Naive thymus-derived CD8-positive, alpha-beta T cell (primary cell): ENCODE measurements at places on chromosomes 4 and X.

- no peak for DNase-seq
Observed at GRCh38 chr4:42083816-42084215, 68.6 kb downstream of the BEND4 start.

- DNase-seq = no peak
Observed at GRCh38 chrX:154072192-154072591, 25.3 kb downstream of the MECP2 start.

DNA sequence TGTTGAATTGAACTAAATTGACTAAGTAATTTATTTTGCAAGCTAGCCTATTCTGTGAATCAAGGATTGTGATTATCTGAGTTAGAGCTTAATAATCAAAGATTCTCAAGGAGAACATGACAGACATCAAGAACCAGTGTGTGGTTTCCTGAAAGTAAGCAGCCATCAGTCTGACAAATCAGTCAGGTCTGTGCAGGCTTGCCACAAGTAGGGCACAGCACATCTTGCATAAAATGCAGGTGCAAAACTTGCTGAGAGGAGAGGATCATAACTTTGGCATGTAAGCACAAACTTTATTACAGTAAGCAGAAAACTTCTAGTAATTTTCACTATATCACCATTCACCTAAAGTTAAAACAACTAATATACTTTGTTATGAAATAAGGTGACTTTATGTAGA, 22.5 kb downstream of the FAM241A start:
- DNase-seq = peak; percentile 55

DNA sequence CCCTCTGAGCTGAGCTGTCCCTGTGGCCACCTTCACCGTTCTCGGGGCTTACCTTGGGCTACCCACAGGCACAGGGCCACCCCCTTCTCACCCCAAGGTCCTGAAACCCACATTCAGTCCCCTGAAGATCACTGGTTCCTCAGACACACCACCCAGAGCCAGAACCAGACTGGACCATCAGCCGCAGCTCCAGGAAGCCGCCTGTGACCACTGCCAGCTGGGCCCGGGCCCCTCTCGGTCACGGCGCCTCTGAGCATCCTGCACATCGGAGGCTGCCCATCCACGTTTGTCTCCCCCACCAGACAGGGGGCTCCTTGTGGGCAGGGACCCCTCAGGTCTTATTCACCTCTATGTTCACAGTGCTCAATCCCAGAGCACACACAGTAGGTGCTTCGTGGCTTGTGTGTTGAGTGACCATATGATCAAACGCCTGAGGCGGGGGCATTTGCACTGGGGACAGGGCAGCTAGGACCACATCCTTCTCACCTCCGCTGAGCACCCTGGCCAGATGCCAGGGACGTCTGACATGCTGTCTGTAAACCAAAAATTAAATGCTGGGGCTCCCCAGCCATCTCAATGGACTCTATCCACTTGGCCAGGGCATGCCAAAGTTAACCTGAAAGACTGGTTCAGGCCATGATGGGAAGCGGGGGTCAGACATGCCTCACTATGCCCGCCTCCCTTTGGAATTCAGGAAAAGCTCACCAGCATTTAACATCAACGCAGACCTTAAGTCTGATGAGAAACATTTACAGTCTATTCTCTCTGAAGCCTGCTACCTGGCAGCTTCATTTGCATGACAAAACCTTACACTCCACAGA, 109.4 kb upstream of the AFAP1 start:
- DNase-seq = no peak

DNA sequence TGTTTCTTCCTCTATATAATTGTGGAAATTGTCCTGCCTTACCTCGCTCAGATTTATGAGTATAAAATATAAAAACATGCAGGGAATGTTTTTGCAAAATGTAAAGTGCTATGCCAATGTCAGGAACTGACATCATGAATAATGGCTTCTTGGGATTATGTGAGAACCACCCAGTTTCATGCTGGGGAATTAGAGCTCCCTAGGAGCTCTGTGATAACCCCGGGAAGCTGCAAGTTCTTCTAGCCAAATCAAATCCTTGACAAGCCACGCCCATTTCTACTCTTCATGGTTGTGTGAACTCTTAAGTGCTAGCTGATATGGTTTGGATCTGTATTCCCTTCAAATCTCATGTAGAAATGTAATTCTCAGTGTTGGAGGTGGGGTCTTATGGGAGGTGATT, 85.9 kb upstream of the PAK3 start:
- DNase-seq = no peak

- DNase-seq = no peak
Observed at GRCh38 chr4:177265729-177266128, 43.9 kb upstream of the NEIL3 start.

- DNase-seq = no peak
Observed at GRCh38 chrX:66918511-66918910, 279.6 kb upstream of the EDA2R start.

DNA sequence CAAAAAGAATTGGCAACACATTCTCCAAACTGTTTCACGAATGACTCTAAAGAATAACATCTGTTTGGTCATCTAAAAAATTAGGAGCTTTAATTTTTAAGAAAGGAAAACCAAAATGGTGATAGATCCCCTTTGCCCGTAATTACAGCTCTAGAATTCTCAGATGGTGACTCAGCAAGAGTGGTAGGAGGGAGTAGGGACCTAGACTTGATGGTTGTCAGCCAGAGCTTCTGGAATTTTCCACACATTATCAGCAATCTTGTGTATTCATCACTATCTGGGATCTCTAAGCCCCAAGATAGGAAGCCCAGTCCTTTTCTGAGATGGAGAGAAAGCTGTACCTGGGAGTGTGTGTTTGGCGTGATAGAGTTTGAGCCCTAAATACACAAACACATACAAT, 103.9 kb upstream of the RAB40AL start:
- DNase-seq = no peak

GRCh38 chr4:156439576-156440200, 486.0 kb upstream of the CTSO start:
- DNase-seq = no peak

- DNase-seq = no peak
Observed at GRCh38 chr4:189001283-189001970, 862.2 kb downstream of the TRIML1 start.

GRCh38 chr4:3201718-3202702, 46.9 kb upstream of the MSANTD1 start:
- peak; percentile 65 for DNase-seq

DNA sequence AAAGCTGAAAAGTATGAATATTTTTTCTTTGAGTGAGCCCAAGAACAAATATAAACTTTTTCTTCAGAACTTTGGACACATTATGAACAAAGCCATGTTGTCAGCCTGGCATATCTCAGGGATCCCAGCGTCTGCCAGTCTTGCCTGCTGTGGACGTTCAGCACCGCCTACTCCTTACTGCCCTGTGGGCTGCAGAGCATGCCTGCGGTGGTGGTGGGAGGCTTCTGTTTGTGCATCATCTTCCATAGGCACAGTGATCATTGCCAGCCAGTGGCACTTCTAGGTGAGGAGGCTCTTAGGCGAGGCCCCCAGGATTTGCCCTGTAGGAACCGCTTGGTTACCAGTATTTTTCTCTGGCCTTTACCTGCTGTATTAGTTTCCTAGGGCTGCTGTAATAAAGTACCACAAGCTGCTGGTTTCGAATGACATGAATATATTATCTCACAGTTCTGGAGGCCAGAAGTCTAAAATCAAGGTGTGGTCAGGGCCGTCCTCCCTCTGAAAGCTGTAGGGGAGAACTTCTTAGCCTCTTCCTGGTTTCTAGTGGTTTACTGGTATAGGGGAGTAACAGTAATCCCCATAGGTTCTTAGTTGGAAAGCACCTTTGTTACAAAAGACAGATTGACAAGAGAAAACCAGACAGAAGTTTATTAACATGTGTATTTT, 15.4 kb downstream of the ANXA3 start:
- no peak for DNase-seq

DNA sequence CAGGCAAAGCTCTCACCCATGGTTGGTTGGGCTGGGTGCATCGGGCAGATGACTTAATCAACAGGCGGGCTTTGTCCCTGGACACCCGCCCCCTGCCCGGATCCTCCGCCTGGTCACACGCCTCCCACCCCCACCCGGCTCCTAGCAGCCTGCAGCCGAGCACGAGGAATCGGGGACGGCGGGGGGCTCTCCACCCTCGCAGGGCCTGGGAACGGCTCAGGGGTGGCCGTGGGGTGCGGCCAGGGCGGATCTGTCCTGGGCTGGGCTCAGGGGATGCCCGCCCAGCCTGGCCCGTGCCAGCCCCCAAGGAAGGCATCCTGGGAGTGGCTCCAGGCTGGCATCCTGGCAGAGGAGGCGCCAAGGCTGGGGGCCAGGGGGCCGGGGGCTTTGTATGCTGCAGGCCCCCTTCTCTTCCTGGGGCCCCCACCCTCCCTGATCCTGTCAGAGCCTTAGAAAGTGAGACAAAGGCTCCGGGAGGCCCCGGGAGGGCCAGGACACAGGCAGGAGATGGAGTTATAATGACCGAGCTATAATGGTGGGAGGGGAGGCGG, 32.5 kb upstream of the FGFR3 start:
- no peak for DNase-seq

DNA sequence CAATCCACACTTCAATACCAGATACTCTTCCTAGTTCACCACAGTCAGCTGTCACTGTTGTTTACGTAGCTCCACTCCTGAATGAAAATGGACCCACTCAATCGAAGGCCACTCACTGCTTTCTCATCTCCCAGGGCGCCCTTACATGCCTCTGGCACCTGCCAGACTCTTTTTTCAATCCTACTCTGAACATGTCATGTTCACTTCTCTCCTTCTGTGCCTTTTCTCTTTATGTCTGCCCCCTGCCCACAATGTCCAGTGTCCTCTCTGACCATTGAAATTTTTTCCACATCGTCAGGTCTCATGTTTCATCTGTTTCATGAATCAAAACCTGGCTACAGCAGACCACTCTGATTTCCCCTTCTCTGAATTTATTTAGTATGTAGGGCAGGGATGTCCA, 1.3 kb upstream of the MGAT4D start:
- no peak for DNase-seq

- no peak for DNase-seq
Observed at GRCh38 chr4:124044867-124045266, 648.3 kb downstream of the SPRY1 start.

- no peak for DNase-seq
Observed at GRCh38 chr4:147160908-147161513, 215.3 kb upstream of the TTC29 start.

GRCh38 chrX:109049416-109049815, 313.1 kb upstream of the IRS4 start:
- no peak for DNase-seq

DNA sequence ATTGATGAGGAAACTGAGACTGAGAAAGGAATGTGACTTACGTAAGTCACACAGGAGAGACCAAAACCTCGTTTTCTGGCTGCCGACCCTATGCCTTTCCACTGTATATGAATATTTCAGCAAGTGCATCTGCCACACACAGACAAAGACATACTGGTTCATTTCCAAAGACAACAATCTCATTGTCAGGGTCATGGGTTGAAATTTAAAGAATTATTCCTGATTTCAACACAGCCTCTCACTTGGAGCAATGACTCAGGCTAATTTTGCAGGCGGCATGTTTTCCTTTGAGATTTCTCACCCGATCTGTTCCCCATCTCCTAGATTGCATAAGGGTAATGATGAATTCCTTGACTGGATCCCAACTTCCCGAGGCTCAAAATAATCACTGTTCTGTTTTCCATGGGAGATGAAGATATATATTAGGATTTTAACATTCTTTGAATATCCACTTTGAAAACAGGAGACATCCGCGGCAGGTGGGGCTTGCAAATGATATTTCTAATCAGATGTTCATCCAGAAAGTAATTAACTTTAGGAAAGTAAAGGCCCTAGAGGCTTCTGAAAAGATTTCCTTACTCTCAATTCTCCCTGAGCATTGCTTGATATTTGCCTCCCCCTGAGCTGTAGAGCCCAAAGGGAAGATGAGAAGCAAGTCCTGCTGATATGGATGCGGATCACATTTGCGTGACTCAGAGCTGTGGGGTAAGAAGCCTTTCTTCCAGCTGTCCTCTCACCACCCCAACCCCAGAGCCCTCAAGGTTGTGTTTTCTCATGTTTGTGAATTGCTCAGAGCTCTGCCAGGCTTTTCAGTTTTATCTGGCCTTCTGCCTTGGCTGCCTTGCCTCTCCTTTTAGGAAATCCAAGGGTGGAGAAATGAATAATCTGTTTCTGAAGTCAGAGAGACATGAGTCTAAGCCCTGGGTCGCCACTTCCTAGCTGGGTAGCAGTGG, 361.1 kb upstream of the BOD1L1 start:
- no peak for DNase-seq

DNA sequence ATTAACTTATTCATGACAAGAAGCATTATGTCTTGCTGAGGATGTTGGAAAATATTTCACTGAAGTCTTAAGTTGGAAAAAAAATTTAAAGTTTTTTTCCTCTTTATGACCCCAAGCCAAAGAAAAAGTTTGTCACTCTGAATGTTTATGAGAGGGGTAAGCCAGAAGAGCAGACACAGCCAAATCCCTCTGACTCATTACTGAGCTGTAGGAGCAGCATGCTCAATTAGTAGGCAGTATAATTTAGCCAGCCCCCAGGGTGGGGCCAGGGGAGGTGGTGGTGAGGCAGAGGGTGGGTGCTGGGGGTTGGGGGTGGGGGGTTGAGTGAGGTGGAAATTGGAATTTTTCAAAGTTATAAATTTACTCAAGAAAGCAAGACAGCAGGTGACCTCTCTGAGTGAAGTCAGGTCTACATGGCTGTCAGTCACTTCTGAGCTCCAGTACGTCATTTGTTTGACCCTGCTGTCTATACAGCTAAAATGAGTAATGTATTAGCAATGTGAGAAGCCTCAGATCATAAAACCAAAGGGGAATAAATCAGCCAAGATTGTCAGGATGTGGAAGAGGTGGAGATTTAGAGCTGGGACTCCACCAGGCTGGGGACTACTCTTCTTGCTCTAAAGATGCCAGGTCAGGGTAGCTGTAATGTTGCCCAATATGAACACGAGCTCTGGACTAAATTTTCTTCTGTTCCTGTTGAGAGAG, 98.8 kb upstream of the NDP start:
- DNase-seq = no peak

GRCh38 chr4:67712000-67712625, 11.2 kb upstream of the UBA6 start:
- no peak for DNase-seq

DNA sequence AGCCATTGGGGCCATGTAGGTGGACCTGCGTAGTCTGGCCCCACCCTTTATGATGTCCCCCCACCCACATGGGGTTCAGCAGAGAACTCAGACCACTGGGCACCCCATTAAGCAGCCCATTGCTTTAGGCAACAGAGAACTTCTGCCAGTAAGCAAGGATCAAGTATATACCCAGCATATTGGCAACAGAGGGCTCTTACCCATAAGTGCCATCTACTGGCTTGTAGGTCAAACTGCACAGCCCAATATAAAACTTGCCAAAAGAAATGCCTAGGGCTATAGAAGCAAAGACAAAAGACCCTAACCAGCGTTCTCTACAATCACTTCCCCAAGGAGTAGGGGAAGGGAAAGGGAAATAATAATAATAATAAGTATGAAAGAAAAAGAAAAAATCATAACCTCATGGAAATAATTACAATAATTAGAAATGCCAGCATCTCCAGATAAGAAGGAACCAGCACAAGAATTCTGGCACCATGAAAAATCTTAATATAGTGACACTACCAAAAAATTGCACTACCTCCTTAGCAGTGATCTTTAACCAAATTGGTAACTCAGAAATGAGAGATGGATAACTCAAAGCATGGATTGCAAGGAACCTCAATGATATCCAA, 1090.7 kb downstream of the FAT4 start:
- DNase-seq = no peak
